ENCODE measurements at places on chromosomes 11 and 22.

GRCh38 chr22:43821606-43822425 lies 9.7 kb upstream of the EFCAB6 start:
- no peak for DNase-seq

GRCh38 chr11:33709466-33709865 lies 8.8 kb upstream of the C11orf91 start:
- DNase-seq, result no peak

DNA sequence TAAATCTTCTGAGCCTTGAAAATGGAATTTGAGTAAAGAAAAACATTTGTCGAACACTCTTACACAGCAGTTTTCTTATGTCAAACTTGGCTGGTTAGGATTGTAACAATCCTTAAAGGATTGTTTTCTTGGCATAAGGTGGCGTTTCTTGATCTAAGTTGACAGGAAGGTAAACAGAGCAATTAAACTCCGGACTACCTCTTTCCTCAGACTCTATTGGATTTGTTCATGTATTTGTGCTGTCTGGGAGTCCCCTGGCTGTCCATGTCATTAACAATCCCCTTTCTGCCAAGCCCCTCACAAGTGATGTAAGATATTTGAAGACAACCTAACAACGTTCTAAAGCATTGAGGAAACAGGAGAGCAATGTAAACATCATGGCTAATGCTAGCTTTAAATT lies 222.5 kb upstream of the SNX19 start:
- DNase-seq, result no peak

DNA sequence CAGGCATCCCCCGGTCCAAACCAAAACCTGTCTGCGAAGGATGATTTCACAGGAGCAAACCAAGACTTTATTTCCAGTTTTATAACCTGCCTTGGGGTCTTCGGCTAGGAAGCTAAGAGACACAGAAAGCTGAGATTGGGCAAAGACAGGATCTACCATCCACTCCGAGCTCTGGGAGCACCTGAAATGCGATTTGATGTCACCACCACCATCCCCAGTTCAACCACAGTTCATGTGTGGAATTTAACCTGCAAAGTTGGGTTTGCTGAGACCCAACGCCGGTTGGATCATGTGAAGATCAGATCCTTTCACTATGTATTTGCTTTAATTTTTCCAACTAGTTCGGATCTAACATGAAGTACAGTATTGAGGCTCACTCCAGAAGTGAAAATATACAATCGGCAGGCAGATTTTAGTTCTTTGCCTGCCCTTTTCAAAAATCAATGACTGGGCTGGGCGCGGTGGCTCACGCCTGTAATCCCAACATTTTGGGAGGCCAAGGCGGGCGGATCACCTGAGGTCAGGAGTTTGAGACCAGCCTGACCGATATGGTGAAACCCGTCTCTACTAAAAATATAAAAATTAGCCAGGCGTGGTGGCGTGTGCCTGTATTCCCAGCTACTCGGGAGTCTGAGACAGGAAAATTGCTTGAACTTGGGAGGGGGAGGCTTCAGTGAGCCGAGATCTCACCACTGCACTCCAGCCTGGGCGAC lies 1.4 kb upstream of the C11orf24 start:
- DNase-seq, result no peak

- no peak for DNase-seq
These were observed 507.0 kb downstream of the NTM start for GRCh38 chr11:131877246-131877942.

DNA sequence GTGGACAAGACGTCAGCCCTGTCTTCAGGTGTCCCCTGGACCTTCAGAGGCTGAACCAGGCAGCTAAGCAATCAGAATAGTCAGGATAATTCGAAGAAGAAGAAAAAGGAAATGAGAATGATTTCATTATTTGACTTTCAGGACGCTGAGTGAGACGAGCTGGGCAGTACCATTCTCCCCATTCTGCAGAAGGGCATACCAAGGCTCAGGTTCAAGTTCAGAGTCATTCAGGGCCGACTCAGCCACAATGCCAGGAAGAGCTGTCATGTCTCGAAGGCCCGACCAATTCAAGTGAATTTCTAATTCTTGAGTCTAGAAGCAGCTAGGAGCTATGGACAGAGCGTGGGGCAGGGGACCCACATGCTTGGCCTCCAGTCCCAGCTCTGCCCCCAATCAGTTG lies 33.8 kb upstream of the CD82 start:
- no peak for DNase-seq

Data from NCI-H2107 (cell line).